GM23248 (cell line): ENCODE measurements at places on chromosomes 11 and 22. TPM values are rescaled to one million over a fixed set of nuclear protein-coding genes. Genes with fewer than 3 reads are reported as not detected.

DNA sequence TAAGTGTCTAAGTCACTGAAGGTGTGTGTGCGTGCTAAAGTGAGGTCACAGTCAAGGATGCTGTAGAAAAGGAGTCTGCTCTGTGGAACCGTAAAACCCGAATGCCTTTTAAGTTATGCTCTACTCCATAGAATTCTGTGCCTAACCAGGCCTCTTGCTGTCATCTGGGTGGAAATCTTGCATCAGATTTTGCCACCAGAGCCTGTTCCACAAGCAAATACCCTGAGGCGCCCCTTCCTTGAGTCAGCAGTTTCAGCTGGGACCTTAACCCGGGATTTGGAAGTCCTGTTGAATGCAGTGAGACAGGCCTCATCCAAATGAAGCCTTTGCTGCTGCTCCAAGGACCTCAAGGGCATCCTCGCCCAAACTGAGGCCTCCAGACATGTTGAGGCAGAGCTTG lies 109.8 kb downstream of the WNT11 start:
- no peak for DNase-seq

- DNase-seq, result peak; percentile 55
These were observed 540 bp downstream of the PPARA start for GRCh38 chr22:46150655-46151477.

GRCh38 chr11:73808052-73808451 lies 20.4 kb downstream of the MRPL48 start:
- no peak for DNase-seq

GRCh38 chr11:61075891-61076290 lies 26.4 kb upstream of the CD5 start:
- DNase-seq, result peak; percentile 70

GRCh38 chr11:66636411-66636810 lies 2.1 kb upstream of the RBM4 start:
- no peak for DNase-seq

GRCh38 chr22:26689513-26690301 lies 32.3 kb downstream of the MIAT start:
- DNase-seq, result no peak

- no peak for DNase-seq
These were observed 15.6 kb upstream of the SYT13 start for GRCh38 chr11:45301537-45302246.

- no peak for DNase-seq
These were observed 423.3 kb upstream of the CCDC90B start for GRCh38 chr11:83709434-83709833.

- peak; percentile 13 for DNase-seq
These were observed 157.7 kb downstream of the ADAMTS15 start for GRCh38 chr11:130606178-130606577.

DNA sequence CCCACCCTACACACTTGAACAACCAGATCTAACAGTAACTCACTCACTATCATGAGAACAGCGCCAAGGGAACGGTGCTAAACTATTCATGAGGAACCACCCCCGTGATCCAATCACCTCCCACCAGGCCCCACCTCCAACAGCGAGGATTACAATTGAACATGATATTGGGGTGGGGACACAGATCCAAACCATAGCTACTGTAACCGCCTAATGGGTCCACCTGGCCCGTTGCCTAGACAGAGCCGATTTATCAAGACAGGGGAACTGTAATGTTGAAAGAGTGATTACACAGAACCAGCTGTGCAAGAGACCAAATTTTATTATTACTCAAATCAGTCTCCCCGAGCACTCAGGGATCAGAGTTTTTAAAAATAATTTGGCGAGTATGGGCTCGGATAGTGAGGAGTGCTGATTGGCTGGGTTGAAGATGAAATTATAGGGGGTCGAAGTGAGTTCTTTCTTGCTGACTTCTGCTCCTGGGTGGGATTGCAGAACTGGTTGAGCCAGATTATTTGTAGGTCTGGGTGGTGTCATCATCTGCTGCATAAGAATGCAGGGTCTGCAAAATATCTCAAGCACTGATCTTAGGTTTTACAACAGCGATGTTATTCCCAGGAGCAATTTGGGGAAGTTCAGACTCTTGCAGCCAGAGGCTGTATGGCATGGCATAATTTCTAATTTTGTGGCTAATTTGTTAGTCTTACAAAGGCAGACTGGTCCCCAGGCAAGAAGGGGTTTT lies 17.9 kb upstream of the ZC3H12C start:
- DNase-seq, result no peak

Gene TSGA10IP
- total RNA-seq, result 0.13 TPM in 1 of 2 replicates, not detected in the other

Gene SORL1
- 0.54 and 0.76 TPM in 2 replicates for total RNA-seq

Gene SMCO4
- total RNA-seq, result 12.9 and 20.7 TPM in 2 replicates

Gene ZC3H12C
- 5.1 and 5.3 TPM in 2 replicates for total RNA-seq

Gene LRRC75B
- total RNA-seq, result 7.8 and 16.3 TPM in 2 replicates

Gene RIBC2
- 0.25 and 0.32 TPM in 2 replicates for total RNA-seq

Gene RBX1
- 34.8 and 45.9 TPM in 2 replicates for total RNA-seq

Gene KRTAP5-7
- not detected in 2 replicates for total RNA-seq

Gene SMTNL1
- not detected in 2 replicates for total RNA-seq
